Renal cortex interstitium (tissue), 15 donors: ENCODE measurements at places on chromosomes 12 and 14. TPM values are rescaled to one million over a fixed set of nuclear protein-coding genes. Genes with fewer than 3 reads are reported as not detected.

Gene SLC16A7
- 4.4 TPM for polyA plus RNA-seq

GRCh38 chr14:57820581-57820980 is 45.3 kb downstream of the SLC35F4 start:
- DNase-seq = no peak

Gene OAS2
- polyA plus RNA-seq = 5.9 TPM

Gene COQ5
- 63.6 TPM for polyA plus RNA-seq
